ENCODE measurements at places on chromosomes 12 and 14.

- DNase-seq = no peak
These were observed 5.3 kb downstream of the COX16 start for GRCh38 chr14:70354204-70354603.

GRCh38 chr14:98444077-98444476, 827.9 kb downstream of the BCL11B start:
- DNase-seq = no peak

GRCh38 chr12:9039397-9039977, 50.1 kb downstream of the KLRG1 start:
- peak; percentile 68 for DNase-seq

DNA sequence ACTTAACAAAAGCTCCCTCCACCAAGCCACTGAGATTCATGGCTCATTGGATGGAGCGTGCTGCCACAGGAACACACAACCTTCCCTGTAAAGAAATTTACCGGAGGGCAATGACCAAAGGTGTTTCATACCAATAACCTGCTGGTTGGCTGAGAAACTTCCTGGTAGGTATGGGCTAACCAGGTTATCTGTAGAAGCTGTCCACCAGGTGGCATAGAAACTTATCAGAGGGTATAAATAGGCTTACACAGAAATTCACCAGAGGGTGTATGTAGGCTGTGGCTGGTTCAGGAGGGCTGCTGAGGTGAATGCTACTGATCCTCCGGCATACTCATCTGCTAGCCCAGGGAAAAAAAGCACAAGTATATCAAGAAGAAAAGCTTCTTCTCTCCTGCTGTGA, 27.1 kb upstream of the MTERF2 start:
- no peak for DNase-seq

GRCh38 chr12:101698800-101699347, 1.4 kb downstream of the CHPT1 start:
- DNase-seq = peak; percentile 20

DNA sequence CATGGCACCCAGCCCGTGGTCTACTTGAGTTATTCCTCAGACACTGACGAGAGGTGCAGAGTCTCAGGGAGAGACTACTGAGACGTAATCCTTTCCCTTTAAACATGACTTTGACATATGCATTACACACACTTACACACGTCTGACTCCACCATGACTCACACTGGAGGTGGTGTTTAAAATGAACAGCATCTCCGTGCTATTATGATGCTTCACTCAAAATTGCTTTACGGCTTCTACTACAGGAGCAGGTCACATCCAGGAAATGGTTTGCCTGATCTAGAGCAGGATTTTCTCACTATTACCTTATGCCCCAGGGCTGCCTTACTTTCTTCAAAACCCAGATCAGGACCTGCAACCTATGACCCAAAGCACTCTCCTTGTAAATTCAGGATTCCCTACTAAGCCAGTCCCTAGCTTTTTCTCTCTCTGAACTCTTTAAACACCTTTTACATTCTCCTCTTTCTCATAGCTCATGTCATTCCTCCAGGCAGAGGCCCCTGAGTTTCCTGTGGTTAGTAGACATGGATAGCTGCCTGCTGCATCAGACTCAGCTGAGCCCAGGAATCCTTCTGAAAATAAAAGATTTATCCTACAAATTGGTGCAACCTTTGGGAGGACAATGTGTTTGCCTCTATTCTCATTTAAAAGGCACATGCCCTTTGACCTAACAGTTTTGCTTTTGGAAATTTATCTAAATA, 31.2 kb downstream of the TMCC3 start:
- peak; percentile 85 for DNase-seq

GRCh38 chr12:47734725-47735480, 9.6 kb upstream of the ENDOU start:
- no peak for DNase-seq

- DNase-seq = peak; percentile 77
These were observed 27.1 kb downstream of the CLIP1 start for GRCh38 chr12:122395319-122395718.

- no peak for DNase-seq
These were observed 263.6 kb upstream of the CRY1 start for GRCh38 chr12:107356937-107357295.

Measured in choroid plexus epithelial cell (primary cell).